ENCODE measurements at places on chromosomes 2 and 18. TPM values are rescaled to one million over a fixed set of nuclear protein-coding genes. Genes with fewer than 3 reads are reported as not detected.

The ELOA2 gene
- not detected for total RNA-seq

The SERPINB12 gene
- total RNA-seq: not detected

The PSMA8 gene
- not detected for total RNA-seq

The CD28 gene
- 2.3 TPM for total RNA-seq

The SALL3 gene
- not detected for total RNA-seq

All from gastroesophageal sphincter (tissue), 4 donors.